Lower lobe of right lung (tissue), 2 donors: ENCODE measurements at places on chromosomes 6 and 20. TPM values are rescaled to one million over a fixed set of nuclear protein-coding genes. Genes with fewer than 3 reads are reported as not detected.

DNA sequence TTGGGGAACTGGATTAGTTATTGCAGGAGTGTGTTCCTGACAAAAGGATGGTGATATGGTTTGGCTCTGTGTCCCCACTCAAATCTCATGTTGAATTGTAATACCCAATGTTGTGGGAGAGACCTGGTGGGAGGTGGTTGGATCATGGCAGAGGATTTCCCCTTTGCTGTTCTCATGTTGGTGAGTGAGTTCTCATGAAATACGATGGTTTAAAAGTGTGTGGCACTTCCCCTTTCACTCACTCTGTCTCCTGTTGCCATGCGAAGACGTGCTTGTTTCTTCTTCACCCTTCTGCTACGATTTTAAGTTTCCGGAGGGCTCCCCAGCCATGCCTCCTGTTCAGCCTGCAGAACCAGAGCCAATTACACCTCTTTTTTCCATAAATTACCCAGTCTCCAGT is 16.2 kb upstream of the TREM1 start:
- H3K4me1 ChIP-seq = no peaks in the 10 kb centered on the region
- no peak overlapping the region for H3K27ac ChIP-seq
- H3K36me3 ChIP-seq = no peaks in the 10 kb centered on the region

DNA sequence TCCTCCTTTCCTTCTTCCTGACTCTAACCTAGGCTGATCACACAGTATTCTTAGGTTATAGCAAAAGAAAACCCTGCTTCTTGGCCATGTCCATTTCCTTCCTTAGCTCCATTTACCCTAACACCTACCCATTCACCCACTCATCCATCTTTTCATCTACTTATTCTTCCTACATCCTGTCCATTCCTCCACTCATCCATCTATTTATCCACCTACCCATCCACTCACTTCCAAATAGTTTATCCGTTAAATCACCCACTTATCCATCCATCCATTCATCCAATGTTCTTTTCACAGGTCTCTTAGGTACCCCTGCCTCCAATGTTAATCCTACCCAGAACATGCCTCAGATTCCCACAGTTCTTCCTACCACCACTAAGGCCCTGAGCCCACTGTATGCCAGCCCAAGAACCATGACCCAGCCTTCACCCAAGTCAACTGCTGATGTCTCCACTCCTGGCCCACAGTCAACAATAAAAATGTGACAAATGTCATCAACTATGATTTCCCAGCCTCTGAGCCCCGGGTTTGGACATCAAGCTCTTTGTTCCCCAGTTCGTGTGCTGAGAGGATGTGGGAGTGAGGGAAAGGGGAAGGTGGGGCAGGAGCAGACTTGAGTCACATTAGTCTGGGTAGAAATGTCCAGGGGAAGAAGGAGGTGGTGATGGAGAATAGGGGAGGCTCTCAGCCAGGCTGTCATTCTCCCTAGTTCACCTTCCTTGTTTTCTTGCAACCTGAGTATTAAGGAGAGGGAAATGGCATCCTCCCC is 24.4 kb downstream of the TREML4 start:
- no peaks in the 10 kb centered on the region for H3K36me3 ChIP-seq
- no peaks in the 10 kb centered on the region for H3K27me3 ChIP-seq
- no peak for DNase-seq
- no peak overlapping the region for H3K4me3 ChIP-seq
- H3K4me1 ChIP-seq = peaks cover 8% of the 10 kb centered on the region

ZNF184 gene
- 6.6 TPM for total RNA-seq

ARMC2 gene
- total RNA-seq = 10.8 TPM

RBBP9 gene
- 15.3 TPM for total RNA-seq
